Mucosa of gallbladder (tissue), 1 donor: ENCODE measurements at places on chromosomes 11 and 22.

GRCh38 chr11:46778416-46778815 lies 59.4 kb downstream of the F2 start:
- no peak for DNase-seq

- no peak for DNase-seq
Observed at GRCh38 chr11:43853781-43854180, 26.9 kb upstream of the ALKBH3 start.

GRCh38 chr11:19428206-19429002 lies 187.7 kb upstream of the E2F8 start:
- DNase-seq, result no peak

GRCh38 chr11:32172848-32173834 lies 82.3 kb downstream of the RCN1 start:
- peak; percentile 45 for DNase-seq

DNA sequence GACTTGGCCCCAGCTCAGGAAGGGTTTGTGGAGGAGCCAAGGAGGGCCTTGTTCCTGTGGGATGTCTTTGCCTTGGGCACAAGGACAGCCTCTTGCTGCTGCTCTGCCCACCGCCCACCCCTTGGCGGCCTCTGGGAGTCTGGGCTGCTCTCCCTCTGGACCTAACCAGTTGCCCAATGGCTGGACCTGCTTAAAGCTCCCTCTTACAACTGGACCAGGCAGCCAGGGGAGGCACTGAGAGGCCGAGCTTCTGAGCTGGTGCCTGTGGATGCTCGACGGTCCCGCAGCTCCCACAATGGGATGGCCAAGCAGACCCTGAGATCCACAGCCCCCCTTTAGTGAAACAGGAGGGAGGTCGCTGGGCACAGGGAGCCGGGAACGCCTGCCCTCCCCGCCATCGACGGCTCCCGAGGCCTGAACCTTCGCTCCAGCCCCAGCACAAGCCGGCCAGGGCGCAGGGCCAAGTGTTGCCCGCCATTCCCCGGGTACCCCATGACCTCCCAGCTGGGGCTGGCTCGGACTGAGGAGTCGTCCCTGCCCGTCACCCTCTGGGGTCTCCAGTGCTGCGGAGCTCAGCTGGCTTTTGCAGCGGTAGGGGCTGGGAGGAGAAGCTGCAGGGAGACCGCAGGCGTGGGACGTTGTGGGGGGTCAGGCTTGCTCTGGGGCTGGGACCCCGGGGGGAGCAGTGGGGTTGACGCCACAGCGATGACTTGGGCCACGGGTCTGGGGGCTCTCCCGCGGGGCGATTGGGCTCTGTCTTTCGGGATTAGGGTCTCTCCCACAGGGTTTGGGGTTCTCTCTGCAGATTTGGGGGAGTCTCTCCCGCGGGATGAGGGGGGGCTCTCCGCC lies 584 bp upstream of the GAL start:
- no peak for DNase-seq
